ENCODE measurements at places on chromosomes 3 and 15.

DNA sequence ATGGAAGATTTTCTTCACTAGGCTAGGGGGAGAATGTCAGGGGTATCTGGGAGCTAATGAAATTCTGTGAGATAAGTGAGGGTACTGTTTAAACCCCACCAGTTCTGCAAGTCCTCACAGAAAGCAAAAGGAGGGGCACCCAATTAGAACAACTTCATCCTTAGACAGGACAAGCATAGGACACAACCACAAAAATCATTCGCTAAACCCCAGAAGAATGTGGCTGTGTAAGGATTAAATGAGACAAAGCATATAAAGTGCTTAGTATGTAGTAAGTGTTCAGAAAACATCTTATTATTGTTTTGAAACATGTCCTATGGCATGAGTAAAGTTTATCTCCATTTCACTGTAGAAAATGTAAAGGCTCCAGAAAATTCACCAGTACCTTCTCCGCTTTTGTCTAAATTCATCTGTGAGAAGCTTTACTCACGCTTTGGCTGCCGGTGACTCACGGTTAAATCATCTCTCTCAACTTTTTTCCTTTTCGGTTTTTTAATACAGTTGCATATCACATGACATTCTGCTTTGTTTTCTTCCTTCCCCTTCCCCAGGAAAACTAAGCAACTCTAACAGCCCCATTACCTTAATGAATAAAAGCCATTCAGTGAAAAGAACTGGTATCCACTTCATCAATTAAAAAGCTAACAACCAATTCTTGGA, 1.7 kb downstream of the CLRN1 start:
- DNase-seq = peak; percentile 64

DNA sequence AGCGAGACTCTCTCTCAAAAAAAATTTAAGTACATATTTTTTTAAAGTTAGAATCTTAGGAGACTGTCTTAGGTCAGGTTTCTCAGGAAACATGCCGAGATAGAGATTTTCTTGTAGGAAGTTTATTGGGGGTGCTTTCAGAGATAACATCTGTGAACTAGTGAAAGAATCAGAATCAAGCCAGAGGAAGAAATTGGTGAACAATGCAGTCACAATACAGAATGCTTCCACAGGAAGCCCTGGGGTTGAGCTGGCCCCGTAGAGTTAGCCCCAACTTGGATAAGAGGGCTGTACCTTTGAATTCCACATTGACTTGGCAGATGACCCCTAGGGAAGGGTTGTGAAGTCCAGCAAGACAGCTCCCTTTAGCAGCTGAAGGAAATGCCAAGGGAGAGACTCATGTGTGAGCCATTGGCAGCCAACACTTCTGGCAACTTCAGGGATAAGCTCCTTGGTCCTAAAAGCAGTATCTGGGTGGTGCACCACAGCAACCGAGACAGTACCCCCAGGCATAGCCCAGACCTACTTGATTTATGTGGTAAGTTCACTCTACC, 7.1 kb upstream of the PLCB2 start:
- DNase-seq = peak; percentile 81

- DNase-seq = no peak
Observed at GRCh38 chr15:62844564-62845240, 197.8 kb upstream of the TPM1 start.

- DNase-seq = no peak
Observed at GRCh38 chr3:64909011-64909410, 221.2 kb upstream of the ADAMTS9 start.

- DNase-seq = peak; percentile 44
Observed at GRCh38 chr15:88881775-88882174, 13.6 kb downstream of the HAPLN3 start.

- peak; percentile 8 for DNase-seq
Observed at GRCh38 chr15:77508541-77509243, 88.0 kb downstream of the HMG20A start.

- DNase-seq = no peak
Observed at GRCh38 chr3:31839144-31839917, 141.7 kb downstream of the OSBPL10 start.

DNA sequence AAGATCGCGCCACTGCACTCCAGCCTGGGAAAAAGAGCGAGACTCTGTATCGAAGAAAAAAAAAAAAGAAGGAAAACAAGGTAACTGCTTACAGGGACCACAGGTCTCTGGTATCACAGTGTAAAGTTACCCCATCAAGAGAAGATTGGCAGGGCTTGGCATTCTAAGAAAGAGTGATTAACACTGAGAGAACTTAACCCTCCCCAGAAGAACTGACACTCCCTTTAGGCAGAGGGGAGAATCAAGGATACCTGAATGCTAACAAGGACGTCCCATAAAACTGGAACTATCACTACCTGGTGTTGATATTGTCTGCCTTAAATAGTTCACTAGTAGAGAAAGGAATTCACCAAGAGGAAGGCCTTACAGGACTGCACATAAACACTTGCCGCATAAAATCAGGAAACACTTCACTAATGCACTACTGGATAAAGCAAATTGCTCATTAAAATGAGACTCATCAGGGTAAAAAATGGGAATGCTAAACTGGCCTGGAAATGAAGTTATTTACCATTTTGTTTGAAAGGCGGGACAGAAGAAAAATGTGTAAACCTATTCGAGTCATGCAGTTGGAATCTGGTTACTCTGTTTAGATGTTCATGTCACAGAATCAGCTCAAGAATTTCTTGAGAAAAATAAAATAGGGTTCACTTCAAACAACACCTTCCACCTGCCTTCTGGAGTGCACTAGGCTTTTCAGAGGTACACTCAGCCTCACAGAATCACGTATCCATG, 121.6 kb downstream of the FOXP1 start:
- DNase-seq = peak; percentile 60

GRCh38 chr15:73321496-73322450, 47.0 kb downstream of the HCN4 start:
- no peak for DNase-seq

- DNase-seq = peak; percentile 18
Observed at GRCh38 chr3:27479806-27480543, 4.2 kb downstream of the SLC4A7 start.

DNA sequence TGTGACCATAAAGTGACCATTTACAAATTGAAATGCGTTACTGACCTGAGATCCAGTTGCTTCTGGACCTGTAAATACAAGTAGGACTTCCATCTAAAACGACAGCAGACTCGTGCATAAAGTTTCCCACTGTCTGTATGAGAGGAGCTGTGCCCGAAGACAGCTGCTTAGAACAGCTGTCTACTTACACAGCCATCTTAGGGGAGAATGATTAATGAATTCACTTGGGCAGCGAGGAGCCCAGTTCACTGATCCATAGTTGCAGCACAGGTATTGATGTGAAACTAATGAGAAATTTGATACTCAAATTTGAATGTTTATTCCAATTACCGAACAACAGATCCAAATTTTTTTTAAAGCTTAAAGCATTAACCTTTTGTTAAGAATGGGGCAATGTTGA, 748.1 kb downstream of the NR2F2 start:
- DNase-seq = no peak

- no peak for DNase-seq
Observed at GRCh38 chr3:29370476-29371420, 89.9 kb downstream of the RBMS3 start.

- no peak for DNase-seq
Observed at GRCh38 chr15:100994597-100995446, 75.7 kb downstream of the LRRK1 start.

GRCh38 chr15:80041494-80042253, 17.8 kb upstream of the ZFAND6 start:
- DNase-seq = no peak

DNA sequence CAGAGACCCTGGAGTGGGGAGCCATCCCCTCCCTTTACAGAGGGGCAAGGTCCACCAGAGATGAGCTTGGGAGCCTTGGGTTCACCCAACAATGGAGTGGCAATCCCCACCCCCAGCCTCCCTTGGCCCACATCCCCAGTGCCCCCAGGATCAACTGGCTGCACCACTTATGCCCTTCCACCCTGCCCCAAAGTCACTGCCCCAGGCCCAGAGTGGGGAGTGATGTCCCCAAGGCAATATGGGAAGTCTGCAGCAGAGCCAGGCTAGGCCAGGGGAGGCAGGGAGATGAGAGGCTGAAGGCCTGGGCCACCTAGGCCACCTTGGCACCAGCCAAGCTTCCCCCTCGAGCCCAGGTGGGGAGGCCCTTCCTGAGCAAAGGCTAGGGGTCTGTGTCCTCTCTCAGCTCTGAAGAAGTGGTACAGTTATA, 145.5 kb downstream of the SMAD6 start:
- no peak for DNase-seq

- peak; percentile 61 for DNase-seq
Observed at GRCh38 chr3:177284383-177284881, 87.2 kb upstream of the TBL1XR1 start.

GRCh38 chr3:56621681-56622080, 61.4 kb downstream of the TASOR start:
- DNase-seq = no peak

- no peak for DNase-seq
Observed at GRCh38 chr3:117393119-117393518, 683.5 kb downstream of the TUSC7 start.

GRCh38 chr3:186790261-186790981, 7.0 kb downstream of the EIF4A2 start:
- DNase-seq = peak; percentile 61

DNA sequence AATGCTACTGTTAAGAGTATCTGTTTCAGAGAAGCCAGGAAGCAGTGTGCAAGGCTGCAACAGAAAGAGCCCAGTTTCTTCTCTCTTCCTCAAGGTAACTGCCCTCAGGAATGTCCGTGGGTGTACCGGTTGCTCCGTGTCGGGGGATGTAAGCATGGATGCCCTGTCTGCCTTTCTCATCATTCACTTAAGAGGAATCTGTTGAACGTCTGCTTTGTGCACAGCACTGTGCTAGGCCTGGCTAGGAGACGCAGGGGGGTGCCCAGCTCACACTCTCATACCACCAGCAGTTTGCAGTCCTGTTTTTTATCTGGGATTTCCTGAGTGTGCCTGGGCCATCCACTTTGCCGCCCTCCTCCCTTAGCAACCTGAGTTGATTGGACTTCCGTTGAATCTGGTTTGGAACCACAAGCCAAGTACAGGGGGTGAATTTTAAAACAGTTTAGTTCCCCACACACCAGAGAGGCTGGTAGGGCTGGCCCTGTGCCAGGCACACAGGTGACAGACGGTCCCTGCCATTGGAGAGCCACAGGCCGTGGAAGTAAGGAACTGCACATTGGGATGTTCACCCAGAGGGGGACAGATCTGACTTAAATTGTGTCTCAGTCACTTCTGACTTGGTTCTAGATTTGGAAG, 11.2 kb downstream of the BOC start:
- no peak for DNase-seq

GRCh38 chr3:21564531-21564930, 186.5 kb downstream of the ZNF385D start:
- DNase-seq = no peak

GRCh38 chr3:138397983-138398382, 36.4 kb upstream of the ESYT3 start:
- no peak for DNase-seq

DNA sequence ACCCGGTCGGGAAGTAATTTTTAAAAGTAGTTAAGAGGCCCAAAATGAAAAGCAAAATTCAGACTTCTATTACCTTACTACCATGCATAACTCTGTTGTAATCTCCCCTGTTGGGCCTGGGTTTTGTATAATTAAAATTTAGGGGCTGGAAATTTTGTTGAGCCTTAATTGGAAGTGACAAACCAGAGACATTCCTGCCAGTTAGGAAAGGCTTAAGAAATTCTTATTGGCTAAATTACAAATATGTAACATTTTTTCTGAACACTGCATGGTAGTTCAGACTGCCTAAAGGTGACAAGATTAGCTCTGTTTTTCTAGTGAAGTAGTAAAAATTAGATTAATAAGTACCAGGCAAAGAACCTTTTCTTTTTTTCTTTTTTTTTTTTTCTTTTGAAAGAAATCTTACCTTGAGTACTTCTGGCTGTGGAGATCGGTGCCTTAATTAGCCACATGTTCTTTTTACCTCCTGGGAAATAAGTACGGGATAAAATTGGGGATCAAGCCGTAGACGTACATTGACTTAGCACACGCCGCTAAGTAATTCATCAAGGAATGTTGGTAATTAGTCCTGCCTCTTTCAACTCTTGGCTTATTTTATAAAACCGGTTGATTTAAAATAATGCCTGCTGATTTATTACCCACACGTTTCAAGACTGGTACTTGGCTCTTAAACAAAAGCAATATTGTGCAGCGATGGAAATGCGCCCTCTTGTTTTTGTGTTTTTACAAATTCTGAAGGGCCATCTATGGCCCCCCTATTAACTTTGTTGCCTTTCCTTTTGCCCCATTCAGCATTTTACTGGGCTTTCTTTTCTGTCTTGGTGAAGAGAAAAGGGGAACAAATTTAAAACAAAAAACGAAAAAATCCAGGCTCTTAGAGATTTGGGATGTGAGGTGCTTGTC, 111.2 kb upstream of the SAMMSON start:
- DNase-seq = peak; percentile 44

DNA sequence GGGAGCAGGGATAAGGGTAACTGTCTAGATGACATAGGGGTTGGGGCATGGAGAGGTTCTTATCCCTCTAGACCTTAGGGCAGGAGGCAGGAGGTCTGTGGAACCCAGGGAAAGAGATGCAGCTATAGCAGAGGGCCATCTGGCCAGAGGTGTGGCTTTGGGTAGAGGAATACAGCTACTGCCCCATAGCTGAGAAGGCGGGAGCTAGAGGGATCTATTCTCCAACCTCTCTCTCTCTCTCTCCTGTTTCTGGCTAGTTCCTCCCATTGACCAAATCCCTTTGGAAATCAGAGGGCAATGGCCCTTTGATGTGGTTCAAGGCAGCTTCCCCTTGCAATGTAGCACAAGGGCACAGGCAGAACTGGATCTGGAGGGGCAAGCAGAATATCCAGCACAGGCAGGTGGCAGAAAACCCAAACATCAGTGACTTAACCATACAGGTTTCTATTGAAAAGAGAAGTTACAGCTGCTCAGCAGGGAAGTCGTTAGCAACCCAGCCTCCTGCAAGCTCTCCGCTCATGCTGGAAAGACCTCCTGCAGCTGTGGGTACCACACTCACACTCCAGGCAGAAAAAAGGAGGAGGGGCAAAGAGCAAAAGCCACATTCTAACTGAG, 22.3 kb upstream of the LMOD3 start:
- no peak for DNase-seq

- DNase-seq = peak; percentile 3
Observed at GRCh38 chr15:79311901-79312553, 1.1 kb downstream of the TMED3 start.

- no peak for DNase-seq
Observed at GRCh38 chr15:40346579-40347558, 4.0 kb upstream of the PHGR1 start.

DNA sequence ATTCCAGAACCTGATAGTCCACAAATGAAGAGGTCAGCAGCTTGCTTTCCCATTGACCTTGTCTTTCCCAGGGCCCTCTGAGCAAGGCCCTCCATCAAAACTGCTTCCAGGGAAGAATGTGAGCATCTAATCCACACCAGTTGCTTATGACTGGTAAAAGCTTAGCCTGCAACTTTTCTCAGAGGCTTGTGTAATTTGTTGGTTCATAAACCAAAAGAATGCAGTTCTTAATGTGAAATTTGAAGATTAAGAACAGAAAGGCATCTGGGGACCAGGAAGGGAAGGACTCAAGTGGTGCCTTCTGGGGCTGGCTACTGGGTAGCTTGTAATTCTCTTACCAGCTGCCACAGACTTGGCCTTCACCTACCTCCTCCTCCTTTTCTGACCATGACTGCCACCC, 60.9 kb upstream of the EIF1B start:
- DNase-seq = no peak

GRCh38 chr3:51982352-51982837, 940 bp upstream of the ACY1 start:
- no peak for DNase-seq

All from EH (cell line).